ENCODE measurements at places on chromosomes 2 and 18. TPM values are rescaled to one million over a fixed set of nuclear protein-coding genes. Genes with fewer than 3 reads are reported as not detected.

DNA sequence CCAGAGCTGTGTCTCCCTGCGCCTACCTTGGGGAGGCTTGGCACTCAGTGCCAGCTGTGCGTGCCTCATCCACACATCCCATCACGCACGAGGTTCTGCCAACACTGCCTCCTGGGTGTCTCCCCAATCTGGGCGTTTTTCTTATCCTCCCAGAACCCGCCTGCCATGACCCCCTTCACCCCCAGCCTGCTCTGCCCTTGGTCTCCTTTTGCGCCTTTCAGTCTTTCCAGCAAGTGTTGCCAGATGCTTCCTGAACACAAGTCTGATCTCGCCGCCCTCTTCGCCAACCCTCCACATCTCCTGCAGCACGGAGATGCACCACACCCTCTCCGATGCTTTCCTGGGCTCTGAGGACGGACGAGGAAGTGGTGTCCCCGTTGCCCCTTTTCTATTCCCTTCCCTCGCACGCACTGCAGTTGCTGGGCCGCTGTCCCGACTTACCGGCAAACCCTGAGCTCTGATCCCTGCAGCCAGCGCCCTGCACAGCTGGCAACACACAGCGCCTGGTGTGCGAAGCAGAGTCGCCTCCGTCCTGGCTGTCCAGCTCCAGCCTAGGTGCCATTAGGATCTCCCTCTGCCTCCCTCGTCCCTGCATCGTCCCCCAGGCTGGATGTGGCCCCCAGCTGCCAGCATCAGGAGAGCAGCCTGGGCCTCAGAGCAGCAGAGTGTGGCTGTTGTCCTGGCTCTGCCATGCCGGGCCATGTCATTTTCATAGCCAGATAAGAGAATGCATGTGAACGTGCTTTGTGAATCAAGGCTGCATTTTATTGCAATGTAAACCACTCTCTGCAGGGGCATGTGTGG is 22.6 kb upstream of the ALLC start:
- no peak for DNase-seq

DNA sequence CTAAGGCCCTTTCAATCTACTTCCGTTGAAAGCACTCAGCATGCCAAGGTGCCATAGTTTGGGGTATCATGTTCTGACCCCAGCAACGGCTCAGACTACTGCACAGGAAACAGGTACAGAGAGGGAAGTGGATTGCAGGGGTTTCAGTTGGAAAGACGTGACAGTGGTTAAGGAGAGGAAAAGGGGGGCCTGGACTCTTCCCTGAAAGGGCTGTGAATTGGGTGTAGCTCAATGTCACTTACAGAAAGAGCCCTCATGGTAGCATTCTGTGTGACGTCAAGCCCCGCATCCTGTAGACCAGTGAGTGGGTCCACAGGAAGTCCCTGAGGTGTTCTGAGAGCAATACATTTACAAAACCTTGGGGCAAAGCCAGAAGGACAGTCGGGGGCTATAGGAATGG is 121.5 kb upstream of the GYPC start:
- DNase-seq: no peak

DNA sequence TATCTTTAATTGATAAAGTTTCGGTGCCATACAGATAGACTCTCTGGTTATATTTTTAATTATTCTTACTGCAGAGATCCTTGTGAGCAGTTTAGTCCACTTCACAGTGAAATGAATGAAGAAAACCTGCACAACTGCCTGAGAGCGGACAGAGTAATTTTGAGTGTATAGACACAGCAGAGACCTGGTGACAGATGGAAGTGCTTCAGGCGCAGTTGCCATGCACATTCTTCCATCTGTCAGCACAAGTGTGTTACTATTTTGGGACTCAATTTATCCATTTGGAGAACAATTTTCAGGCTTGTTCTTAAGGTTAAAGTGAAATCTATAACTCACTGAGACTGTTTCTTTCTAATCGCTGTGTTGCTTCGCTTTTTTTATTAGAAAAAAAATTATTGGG is 147.8 kb upstream of the SPHKAP start:
- DNase-seq: no peak

DNA sequence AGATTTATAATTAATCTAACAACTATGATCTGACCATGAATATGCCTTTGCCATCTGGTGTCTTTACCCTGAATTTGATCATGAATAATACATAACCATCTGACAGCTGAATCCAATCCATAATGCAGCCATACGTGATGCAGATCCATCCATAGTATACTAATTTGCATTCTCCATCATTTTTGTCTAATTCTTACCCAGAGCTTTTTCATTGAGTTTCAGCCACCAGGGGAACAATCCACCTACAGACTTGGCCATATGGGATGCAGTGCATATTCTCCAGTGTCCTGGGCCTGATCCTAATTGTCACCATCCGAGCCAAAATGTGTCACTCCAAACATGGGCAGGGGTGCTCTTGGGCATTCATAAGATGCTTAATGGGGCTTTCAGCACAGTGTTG is 227.2 kb upstream of the CRIM1 start:
- no peak for DNase-seq

GRCh38 chr18:58256316-58257080 is 212.5 kb downstream of the NEDD4L start:
- DNase-seq: no peak

DNA sequence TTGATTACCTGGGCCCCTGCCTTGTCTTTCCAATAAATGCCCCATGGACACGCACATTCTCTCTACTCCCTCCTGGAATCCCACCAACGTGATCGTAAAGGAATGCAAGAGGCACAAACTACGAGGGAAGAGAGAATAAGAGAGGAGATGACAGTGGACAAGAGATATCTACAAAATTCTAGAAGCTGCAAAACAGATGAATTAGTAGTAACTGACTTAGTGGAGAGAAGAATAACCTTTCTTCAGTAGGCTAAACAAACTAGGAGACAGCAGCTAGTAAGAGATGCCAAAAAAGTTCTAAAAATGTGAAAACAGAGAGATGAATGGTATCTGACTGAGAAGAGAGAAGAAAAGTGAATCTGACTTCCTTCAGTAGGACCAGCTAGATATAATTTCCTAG is 43.5 kb upstream of the MYCN start:
- DNase-seq: no peak

GRCh38 chr2:43005975-43006833 is 213.8 kb upstream of the HAAO start:
- DNase-seq: no peak

RND3 gene
- 39.7 TPM for total RNA-seq

- no peak for DNase-seq
These were observed 379.0 kb downstream of the SETBP1 start for GRCh38 chr18:45059695-45060094.

CUL3 gene
- total RNA-seq: 73.7 TPM

PIEZO2 gene
- 1.5 TPM for total RNA-seq

DNA sequence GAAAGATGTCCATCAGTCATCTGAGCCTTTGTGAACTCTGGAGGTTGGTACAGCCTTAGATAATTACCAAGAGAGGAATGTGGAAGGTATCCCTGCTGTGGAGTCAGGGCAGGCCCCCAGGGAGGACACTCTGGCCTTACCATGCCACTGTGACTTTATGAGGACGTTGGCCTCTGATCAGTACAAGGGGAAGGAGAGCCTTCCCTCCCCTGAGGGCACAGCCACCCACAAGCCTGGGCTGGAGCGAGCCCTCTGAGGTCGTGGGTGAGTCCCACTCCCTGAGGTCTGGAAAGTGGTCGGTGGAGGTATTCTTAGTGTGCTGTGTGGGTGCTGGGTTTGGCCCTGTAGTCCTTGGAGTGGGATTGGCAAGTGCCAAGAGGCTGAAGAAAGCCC is 91.6 kb downstream of the STPG4 start:
- no peak for DNase-seq

DNA sequence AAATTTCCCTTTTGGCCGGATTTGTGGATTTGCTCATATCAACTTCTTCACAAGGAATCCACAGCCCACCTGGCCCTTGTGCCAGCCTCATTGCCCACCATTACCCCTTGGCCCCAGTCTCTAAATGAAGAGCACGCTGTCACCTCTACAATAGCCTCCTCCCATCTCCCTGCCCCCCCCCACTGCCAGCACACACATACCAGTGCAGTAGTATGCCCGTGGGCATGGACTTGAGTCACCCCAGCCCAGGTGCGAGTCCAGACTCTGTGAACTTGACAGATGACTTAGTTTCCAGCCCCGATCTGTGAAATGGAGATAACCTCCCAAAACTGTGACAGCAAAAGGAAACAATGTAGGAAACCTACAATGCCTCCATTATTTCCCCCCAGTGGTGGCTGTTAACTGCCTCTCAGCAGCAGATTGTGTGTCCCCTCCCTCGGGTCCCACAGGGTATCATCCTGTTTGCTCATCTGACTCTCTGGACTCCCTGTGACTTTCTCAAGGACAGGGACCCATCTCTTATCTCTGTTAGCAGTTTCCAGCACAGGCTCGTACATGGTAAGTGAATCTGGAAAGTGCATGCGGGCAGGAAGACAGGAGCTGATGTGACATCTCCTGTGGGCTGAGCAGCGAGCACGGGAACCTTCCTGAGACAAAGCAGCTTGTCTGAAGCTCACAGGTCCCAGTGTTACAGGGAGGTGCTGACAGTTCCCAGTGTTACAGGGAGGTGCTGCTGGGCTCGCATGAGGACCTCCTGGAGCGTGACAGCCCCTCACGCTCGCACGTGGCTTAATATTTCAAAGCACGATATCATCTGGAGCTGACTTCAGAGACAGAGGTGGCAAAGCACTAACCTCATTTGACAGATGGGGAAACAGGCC is 4.2 kb upstream of the TMEM185B start:
- DNase-seq: no peak

DNA sequence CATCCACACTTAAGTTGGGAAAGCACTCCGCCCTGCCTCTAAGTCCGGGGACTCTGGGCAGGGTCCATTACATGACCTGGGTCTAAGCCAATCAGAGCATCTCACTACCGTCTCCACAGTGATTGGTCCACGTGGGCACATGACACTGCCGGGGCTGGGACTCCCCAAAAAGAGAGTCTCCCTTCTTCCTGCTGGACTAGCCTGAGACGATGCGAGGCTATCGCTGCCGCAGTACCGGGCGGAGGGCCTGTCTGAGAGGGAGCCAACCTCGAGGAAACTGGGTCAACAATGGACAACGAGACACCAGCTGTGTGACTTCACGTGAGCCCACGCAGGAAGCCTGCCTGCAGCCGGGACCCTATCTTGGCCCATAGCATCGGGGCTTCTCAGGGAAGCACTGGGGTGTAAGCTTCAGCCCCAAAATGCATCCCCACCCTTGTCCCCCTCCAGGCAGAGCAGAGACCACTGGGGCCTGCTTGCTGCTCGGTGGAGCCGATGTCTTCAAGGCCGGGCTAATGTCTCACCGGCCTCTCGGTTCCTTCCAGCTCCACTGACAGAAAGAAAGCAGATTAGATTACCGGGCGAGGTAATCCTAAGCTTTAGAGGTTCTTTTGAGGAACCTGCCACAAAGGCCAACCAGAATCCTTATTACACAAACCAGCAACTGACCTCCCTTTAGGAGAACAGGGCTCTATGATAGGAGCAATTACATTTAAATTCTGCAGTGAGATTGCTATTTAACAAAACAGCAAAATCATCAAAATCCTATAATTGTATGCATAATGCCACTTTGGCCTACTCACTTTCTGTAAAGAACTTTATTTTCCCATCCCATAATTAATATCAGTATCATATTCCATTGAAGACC is 21.3 kb upstream of the COPS8 start:
- no peak for DNase-seq

- DNase-seq: no peak
These were observed 1.4 kb downstream of the RPRD1A start for GRCh38 chr18:36066001-36066400.
